ENCODE measurements at places on chromosomes 7 and 10. TPM values are rescaled to one million over a fixed set of nuclear protein-coding genes. Genes with fewer than 3 reads are reported as not detected.

UCN3 gene
- not detected for total RNA-seq

GRCh38 chr7:139118234-139118804 lies 8.8 kb upstream of the ZC3HAV1 start:
- H3K36me3 ChIP-seq: no peaks in the 10 kb centered on the region
- peaks cover 3% of the 10 kb centered on the region for H3K27me3 ChIP-seq

- no peak for DNase-seq
- H3K36me3 ChIP-seq: no peaks in the 10 kb centered on the region
- no peak overlapping the region for H3K27ac ChIP-seq
- H3K27me3 ChIP-seq: no peaks in the 10 kb centered on the region
Measured at GRCh38 chr10:88783724-88784123, 18.8 kb upstream of the LIPM start.

- no peak for DNase-seq
- H3K27me3 ChIP-seq: no peaks in the 10 kb centered on the region
- H3K4me3 ChIP-seq: no peak overlapping the region
- no peak overlapping the region for H3K27ac ChIP-seq
- H3K4me1 ChIP-seq: no peaks in the 10 kb centered on the region
Measured at GRCh38 chr10:35572583-35572982, 32.6 kb upstream of the GJD4 start.
